Natural killer cell (primary cell): ENCODE measurements at places on chromosomes 5 and 9. TPM values are rescaled to one million over a fixed set of nuclear protein-coding genes. Genes with fewer than 3 reads are reported as not detected.

The SHROOM1 gene
- total RNA-seq: 0.85 TPM

The CD14 gene
- total RNA-seq: 1.4 TPM

GRCh38 chr9:133377721-133378216, 1.6 kb downstream of the STKLD1 start:
- H3K36me3 ChIP-seq: peaks cover 4% of the 10 kb centered on the region
- no peak for DNase-seq
- peaks cover 29% of the 10 kb centered on the region for H3K4me1 ChIP-seq

DNA sequence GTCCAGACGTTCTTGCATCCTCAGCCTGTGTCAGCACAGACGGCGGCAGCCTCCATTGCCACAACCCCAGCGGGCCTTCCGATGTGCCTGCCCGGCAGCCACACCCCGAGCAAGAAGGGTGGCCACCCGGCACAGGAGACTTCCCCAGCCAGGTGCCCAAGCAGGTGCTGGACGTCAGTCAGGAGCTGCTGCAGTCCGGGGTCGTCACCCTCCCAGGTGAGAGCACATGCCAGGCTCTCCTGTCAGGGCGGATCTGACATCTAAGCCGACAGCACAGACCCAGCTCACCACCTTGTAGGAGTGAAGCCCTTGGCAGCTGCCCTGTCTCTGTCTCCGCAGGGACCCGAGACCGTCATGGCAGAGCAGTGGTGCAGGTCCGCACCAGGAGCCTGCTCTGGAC, 48.3 kb upstream of the LRRC14B start:
- DNase-seq: no peak
- H3K27me3 ChIP-seq: no peaks in the 10 kb centered on the region
- no peaks in the 10 kb centered on the region for H3K36me3 ChIP-seq
- no peak overlapping the region for H3K27ac ChIP-seq
- no peak overlapping the region for H3K4me3 ChIP-seq

GRCh38 chr5:174572591-174572990, 151.8 kb upstream of the MSX2 start:
- no peak overlapping the region for H3K4me3 ChIP-seq
- H3K36me3 ChIP-seq: no peaks in the 10 kb centered on the region
- H3K27me3 ChIP-seq: no peaks in the 10 kb centered on the region
- H3K4me1 ChIP-seq: no peaks in the 10 kb centered on the region
- H3K27ac ChIP-seq: no peak overlapping the region

DNA sequence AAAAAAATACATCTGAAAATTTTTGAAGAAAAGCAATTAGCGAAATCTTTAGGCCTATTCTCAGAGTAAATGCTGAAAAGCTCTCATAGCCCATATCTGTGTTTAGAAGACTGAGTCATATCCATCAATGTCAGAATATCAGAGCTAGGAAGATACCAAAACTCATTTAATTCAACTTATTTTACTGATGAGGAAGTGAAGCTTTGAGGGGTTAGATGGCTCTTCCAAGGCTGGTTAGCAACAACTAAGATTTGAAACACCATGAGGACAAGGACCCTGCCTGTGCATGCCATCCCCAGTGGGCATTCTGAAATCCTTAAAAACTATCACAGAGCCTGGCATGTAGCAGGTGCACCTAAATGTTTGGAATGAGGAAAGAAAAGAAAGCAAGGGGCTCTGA, 2.5 kb downstream of the FREM1 start:
- H3K27ac ChIP-seq: no peak overlapping the region
- DNase-seq: no peak
- no peak overlapping the region for H3K4me3 ChIP-seq
- no peaks in the 10 kb centered on the region for H3K4me1 ChIP-seq
- H3K27me3 ChIP-seq: no peaks in the 10 kb centered on the region

DNA sequence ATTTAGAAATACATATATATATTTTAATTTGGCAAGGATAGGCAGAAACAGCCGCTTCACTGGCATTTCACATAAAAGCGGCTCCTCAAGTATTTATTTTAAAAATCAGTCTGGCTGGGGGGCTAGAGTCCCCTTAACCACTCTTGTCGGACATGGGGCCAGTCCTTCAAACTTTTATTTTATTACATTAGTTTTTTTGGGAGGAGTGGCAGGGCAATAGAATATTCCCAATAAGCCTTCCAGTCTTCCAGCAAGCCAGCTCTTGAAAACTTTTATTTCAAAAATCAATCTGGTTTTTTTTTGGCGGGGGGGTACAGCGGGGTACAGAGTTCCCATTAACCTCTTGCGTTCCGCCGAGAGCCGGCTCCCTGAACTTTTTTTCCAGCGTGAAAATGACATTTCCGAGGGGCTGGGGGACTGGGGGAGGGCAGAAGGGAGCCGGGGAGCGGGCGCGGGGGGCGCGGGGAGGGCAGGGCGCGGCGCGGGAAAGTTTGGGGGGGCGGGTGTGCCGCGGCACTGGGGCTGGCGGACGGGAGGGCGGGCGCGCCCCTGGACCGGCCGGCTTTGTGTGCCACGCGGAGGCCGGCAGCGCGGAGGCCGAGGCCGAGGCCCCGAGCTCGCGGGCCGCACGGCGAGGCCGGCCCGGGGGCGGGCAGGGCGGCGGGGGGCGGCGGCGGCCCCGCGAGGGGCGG, 504 bp upstream of the ZNF618 start:
- H3K4me3 ChIP-seq: no peak overlapping the region
- no peak overlapping the region for H3K27ac ChIP-seq
- H3K27me3 ChIP-seq: peaks cover 2% of the 10 kb centered on the region
- H3K36me3 ChIP-seq: no peaks in the 10 kb centered on the region

DNA sequence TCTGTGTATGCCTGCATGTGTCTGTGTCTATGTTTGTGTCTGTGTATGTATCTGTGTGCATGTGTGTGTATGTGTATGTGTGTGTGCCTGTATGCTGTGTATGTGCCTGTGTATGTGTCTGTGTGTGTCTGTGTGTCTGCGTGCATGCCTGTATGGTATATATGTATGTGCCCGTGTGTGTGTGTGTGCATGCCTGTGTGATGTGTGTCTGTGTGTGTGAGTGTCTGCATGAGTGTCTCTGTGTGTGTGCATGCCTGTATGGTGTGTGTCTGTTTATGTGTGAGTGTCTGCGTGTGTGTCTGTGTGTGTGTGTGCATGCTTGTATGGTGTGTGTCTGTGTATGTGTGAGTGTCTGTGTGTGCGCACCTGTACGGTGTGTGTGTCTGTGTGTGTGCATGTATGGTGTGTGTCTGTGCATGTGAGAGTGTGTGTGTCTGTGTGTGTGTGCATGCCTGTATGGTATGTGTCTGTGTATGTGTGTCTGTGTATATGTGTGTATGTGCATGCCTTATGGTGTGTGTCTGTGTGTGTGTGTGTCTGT, 137.1 kb upstream of the IRX2 start:
- H3K27me3 ChIP-seq: no peaks in the 10 kb centered on the region
- no peak overlapping the region for H3K4me3 ChIP-seq
- no peaks in the 10 kb centered on the region for H3K4me1 ChIP-seq
- no peak overlapping the region for H3K27ac ChIP-seq
- H3K36me3 ChIP-seq: no peaks in the 10 kb centered on the region
- no peak for DNase-seq
